Endothelial cell of umbilical vein (primary cell): ENCODE measurements at places on chromosomes 12 and 14.

- H3K27ac ChIP-seq: no peak overlapping the region
- H3K36me3 ChIP-seq: peaks cover 35% of the 10 kb centered on the region
- H3K27me3 ChIP-seq: no peaks in the 10 kb centered on the region
- H3K4me1 ChIP-seq: peaks cover 31% of the 10 kb centered on the region
Measured at GRCh38 chr12:123395236-123395635, 11.3 kb downstream of the KMT5A start.

- H3K36me3 ChIP-seq: no peaks in the 10 kb centered on the region
- H3K27ac ChIP-seq: no peak overlapping the region
- H3K27me3 ChIP-seq: no peaks in the 10 kb centered on the region
- H3K4me1 ChIP-seq: no peaks in the 10 kb centered on the region
Measured at GRCh38 chr12:129811963-129812362, 91.9 kb downstream of the TMEM132D start.

- no peak overlapping the region for H3K4me3 ChIP-seq
- no peaks in the 10 kb centered on the region for H3K27me3 ChIP-seq
- peaks cover 6% of the 10 kb centered on the region for H3K36me3 ChIP-seq
- H3K4me1 ChIP-seq: no peaks in the 10 kb centered on the region
- no peak for DNase-seq
Measured at GRCh38 chr12:122610911-122611310, 83.9 kb downstream of the KNTC1 start.

GRCh38 chr14:75519826-75520728 is 2.2 kb upstream of the BATF start:
- H3K4me3 ChIP-seq: no peak overlapping the region
- DNase-seq: no peak
- no peaks in the 10 kb centered on the region for H3K36me3 ChIP-seq

DNA sequence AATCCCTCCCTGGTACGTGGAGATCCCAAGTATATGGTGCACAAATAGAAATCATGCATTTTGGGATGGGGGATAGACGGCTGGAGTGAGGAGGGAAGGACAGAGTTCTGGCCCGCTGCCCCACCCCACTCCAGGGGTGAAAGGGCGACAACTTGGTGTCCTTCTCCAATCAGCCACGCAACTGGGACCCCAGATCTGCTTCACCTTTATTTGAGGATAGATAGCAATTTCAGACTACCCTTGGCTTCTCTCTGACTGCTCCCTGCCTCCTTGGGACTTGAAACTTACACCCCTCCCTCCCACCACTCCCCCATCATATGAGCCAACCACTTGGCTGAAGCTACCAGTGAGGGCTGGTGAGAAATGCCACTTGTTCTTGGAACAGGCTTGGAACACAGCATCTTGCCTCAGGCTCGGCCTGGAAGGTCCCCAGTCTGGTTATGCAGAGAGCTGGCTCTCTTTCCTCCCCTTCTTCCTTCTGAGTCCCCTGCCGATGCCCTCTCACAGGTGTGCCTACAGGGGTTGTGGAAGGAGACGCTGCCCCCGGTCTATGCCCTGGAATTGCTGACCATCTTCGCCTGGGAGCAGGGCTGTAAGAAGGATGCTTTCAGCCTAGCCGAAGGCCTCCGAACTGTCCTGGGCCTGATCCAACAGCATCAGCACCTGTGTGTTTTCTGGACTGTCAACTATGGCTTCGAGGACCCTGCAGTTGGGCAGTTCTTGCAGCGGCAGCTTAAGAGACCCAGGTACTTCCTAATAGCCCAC is 8.1 kb downstream of the OAS3 start:
- no peak for DNase-seq
- H3K36me3 ChIP-seq: no peaks in the 10 kb centered on the region
- H3K27ac ChIP-seq: no peak overlapping the region
- no peak overlapping the region for H3K4me3 ChIP-seq
- H3K4me1 ChIP-seq: no peaks in the 10 kb centered on the region

DNA sequence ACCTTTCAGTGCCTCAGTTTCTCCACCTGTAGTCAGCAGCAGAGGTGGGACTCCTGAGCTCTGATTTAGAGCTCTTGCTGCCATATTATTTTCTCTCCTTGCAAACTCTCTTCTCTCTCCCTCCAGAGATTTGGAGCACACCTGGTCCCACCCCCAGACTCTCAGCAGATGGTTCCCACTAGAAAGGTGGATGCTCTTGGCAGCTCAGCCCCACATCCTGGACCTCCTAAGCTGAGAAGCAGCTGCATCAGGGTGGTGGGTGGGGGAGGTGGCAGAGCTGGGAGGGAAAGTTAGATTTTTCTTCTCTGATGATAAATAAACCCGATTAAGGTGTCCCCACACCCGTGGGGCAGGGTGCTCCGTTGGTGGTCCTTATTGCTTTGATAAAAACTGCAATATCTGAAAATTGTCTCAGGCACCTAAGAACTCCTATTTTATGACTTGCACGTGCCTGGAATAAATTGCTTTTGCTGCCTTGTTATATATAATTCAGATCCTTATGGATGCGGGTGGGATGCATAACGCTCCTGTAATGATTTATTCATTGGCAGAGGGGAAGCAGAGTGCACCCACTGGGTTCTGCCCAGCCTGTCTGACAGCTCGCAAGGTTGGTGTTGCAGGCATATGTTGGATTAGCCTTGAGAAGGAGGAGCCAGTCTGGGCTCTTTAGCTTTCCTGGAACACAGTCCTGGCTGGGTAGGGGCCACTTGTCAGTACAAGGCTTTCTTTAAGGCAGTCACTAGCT is 214.2 kb downstream of the SUDS3 start:
- H3K27me3 ChIP-seq: no peaks in the 10 kb centered on the region
- H3K4me1 ChIP-seq: no peaks in the 10 kb centered on the region
- DNase-seq: no peak
- no peak overlapping the region for H3K27ac ChIP-seq
- no peak overlapping the region for H3K4me3 ChIP-seq

- no peaks in the 10 kb centered on the region for H3K27me3 ChIP-seq
- H3K4me3 ChIP-seq: no peak overlapping the region
- no peaks in the 10 kb centered on the region for H3K36me3 ChIP-seq
Measured at GRCh38 chr12:1839956-1840951, 19.9 kb downstream of the LRTM2 start.
